ENCODE measurements at places on chromosomes 12 and 14. TPM values are rescaled to one million over a fixed set of nuclear protein-coding genes. Genes with fewer than 3 reads are reported as not detected.

The MUCL1 gene
- not detected for total RNA-seq

The OR10P1 gene
- not detected for total RNA-seq

The SLC6A13 gene
- not detected for total RNA-seq

The TEDC1 gene
- total RNA-seq = 15.7 TPM

The HOXC9 gene
- not detected for total RNA-seq

The ASCL1 gene
- total RNA-seq = 0.12 TPM

The TSHR gene
- 0.22 TPM for total RNA-seq

The RND1 gene
- 8.6 TPM for total RNA-seq

The SOAT2 gene
- not detected for total RNA-seq

The SLC2A13 gene
- total RNA-seq = 33.2 TPM

The ACTR6 gene
- total RNA-seq = 24.7 TPM

The TPI1 gene
- 702 TPM for total RNA-seq

The MYH6 gene
- total RNA-seq = not detected

The CLMN gene
- total RNA-seq = 125 TPM

The RIPK3 gene
- total RNA-seq = 67.9 TPM

The RAD9B gene
- total RNA-seq = 0.37 TPM

The SDR9C7 gene
- not detected for total RNA-seq

The TC2N gene
- total RNA-seq = 97.2 TPM

The B3GNT4 gene
- total RNA-seq = 0.98 TPM

The GZMB gene
- total RNA-seq = 4.2 TPM

The RAB15 gene
- 40.3 TPM for total RNA-seq

The FBXW8 gene
- 14.4 TPM for total RNA-seq

The PLD4 gene
- total RNA-seq = 2.2 TPM

The RTL1 gene
- total RNA-seq = not detected

The KRT7 gene
- total RNA-seq = 0.78 TPM

The CKAP4 gene
- total RNA-seq = 74.0 TPM

The NANOG gene
- 0.22 TPM for total RNA-seq

The PIK3C2G gene
- 0.89 TPM for total RNA-seq

The ENDOU gene
- not detected for total RNA-seq
